Breast epithelium (tissue), 4 donors: ENCODE measurements at places on chromosomes 4 and X. TPM values are rescaled to one million over a fixed set of nuclear protein-coding genes. Genes with fewer than 3 reads are reported as not detected.

The PCDH19 gene
- total RNA-seq, result 1.8 TPM

DNA sequence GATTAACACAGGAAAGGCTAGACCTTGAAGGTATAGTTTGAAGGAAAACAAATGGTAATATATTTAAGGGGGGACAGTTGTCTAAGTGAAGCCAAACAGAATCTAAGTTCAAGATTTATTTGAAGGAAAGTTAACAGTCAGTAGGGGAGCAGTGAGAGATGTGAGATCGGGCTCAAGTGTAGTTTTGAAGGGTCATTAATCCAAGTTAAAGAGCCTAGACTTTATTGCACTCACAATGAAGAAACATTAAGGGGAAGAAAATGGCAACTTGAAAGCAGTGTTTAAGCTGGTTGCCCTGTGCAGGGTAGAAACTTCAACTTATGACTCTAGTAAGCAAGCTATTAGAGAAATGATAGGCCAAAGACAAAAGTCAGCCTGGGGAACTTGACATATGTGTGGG, 1952.2 kb downstream of the PCDH7 start:
- H3K4me3 ChIP-seq, result no peak overlapping the region
- no peak overlapping the region for H3K27ac ChIP-seq
- DNase-seq, result no peak

DNA sequence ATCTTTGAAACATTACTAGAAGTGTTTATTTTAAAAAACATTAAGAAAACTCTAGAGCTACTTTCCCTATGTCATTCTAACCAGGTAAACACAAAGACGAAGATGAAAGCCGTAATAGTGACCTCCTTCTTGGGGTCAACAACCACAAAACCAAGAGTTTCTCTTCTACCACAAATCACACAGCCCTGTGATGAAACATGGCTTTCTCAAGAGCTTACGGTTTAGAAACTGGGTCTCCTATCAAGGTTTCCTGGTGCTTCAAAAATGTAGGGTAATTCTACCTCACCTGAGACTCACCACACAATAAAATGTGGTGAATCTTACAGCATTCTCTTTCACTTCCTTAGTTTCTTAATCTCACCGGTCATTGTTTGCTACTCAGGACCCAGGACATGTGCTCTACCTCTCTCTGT, 50.9 kb downstream of the CORIN start:
- no peak overlapping the region for H3K4me3 ChIP-seq
- H3K27ac ChIP-seq, result no peak overlapping the region
- H3K36me3 ChIP-seq, result no peaks in the 10 kb centered on the region
- no peak for DNase-seq
- H3K27me3 ChIP-seq, result no peaks in the 10 kb centered on the region
- no peaks in the 10 kb centered on the region for H3K4me1 ChIP-seq

- H3K4me3 ChIP-seq, result no peak overlapping the region
- no peaks in the 10 kb centered on the region for H3K27me3 ChIP-seq
- no peak for DNase-seq
- H3K4me1 ChIP-seq, result no peaks in the 10 kb centered on the region
These were observed 307.0 kb downstream of the FSTL5 start for GRCh38 chr4:161856711-161857326.

DNA sequence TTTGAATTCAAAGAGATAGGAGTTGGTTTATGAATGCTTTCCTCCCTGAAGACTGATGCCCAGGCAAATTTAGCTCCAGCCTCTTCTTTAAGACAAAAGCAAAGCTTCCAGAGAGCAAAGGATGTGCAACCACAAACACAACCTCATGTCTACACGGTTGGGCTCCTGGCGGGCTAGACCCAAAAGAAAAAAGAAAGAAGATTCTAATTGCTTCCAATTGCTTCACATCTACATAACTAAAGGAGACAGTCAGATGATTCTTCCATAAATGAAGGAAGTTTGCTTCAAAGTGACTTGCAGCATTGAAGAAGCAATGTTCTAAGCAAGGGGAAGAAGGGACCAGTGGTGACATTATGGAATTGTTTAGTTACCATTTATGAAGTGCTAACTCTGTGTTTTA, 1603.0 kb upstream of the TENM3 start:
- H3K36me3 ChIP-seq, result no peaks in the 10 kb centered on the region
- DNase-seq, result no peak
- H3K27me3 ChIP-seq, result no peaks in the 10 kb centered on the region
- H3K4me3 ChIP-seq, result no peak overlapping the region
- no peaks in the 10 kb centered on the region for H3K4me1 ChIP-seq
